ENCODE measurements at places on chromosomes 16 and 17. TPM values are rescaled to one million over a fixed set of nuclear protein-coding genes. Genes with fewer than 3 reads are reported as not detected.

Gene ADAT1
- 18.3 TPM for total RNA-seq

Gene KRTAP9-2
- total RNA-seq = not detected

DNA sequence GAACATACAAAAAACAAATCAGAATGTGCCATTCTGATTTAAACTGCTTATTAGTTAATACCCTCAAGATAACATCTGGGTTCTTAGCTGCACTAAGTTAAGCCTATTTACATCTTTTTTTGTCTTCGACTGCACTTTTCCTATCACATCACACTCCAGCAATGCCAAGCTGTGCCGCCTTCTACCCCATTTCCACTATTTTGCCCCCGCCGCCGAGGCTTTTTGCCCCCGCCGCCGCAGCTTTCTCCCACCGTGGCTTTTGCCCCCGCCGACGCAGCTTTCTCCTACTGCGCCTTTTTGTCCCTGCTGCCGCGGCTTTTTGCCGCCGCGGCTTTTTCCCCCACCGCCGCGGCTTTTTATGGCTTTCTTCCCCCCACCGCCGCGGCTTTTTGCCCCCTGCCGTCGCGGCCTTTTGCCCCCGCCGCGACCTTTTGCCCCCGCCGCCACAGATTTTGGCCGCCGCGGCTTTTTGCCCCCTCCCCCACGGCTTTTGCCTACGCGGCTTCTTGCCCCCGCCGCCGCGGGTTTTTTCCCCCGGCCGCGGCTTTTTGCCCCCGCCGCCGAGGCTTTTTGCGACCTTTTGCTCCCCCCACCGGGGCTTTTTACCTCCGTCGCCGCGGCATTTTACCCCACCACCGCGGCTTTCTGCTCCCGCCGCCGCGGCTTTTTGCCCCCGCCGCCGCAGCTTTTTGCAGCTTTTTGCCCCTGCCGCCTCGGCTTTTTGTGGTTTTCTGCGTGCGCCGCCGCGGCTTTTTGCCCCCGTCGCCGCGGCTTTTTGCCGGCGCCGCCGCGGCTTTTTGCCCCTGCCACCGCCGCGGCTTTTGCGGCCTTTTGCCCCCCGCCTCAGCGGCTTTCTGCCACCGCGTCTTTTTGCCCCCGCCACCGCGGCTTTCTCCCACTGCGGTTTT, 331.4 kb upstream of the WSB1 start:
- no peak overlapping the region for H3K27ac ChIP-seq
- H3K36me3 ChIP-seq = no peaks in the 10 kb centered on the region
- no peaks in the 10 kb centered on the region for H3K4me1 ChIP-seq

DNA sequence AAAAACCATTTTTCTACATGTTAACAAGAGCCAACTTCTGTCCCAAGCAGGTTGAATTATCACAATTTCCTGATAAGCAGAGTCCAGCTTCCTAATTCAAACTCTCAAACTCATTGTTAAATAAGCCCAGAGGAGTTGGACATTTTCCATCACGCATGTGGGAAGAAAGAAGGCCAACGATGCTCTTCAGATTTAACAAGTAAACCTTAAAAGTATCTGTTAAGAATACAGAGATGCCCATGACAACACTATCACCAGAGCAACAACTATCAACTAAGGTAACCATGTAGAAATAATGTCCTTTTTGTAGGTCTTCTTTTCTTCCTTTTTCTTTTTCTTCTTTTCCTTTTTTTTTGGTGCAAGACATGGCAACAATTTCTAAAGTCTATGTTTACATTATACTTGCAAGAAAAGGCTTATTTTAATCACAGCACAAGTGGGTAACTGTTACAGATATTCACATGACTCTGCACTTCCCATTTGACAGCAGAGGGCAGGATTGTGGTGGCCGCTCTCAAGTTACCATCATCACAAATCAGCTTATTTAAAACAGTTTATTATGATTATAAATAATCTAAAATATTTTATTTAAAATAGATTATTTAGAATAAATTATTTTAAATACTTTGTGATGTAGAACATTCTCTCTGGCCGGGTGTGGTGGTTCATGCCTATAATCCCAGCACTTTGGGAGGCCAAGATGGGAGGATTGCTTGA, 35.7 kb upstream of the DHRS7B start:
- H3K36me3 ChIP-seq = no peaks in the 10 kb centered on the region
- no peak for DNase-seq
- H3K4me3 ChIP-seq = no peak overlapping the region
- H3K27ac ChIP-seq = no peak overlapping the region
- no peaks in the 10 kb centered on the region for H3K4me1 ChIP-seq

Gene PARN
- total RNA-seq = 24.0 TPM

Gene FN3K
- total RNA-seq = 88.4 TPM

GRCh38 chr16:79752396-79752795, 151.9 kb upstream of the MAF start:
- no peak overlapping the region for H3K4me3 ChIP-seq
- peaks cover 9% of the 10 kb centered on the region for H3K4me1 ChIP-seq
- H3K27ac ChIP-seq = no peak overlapping the region
- DNase-seq = no peak
- H3K27me3 ChIP-seq = no peaks in the 10 kb centered on the region

DNA sequence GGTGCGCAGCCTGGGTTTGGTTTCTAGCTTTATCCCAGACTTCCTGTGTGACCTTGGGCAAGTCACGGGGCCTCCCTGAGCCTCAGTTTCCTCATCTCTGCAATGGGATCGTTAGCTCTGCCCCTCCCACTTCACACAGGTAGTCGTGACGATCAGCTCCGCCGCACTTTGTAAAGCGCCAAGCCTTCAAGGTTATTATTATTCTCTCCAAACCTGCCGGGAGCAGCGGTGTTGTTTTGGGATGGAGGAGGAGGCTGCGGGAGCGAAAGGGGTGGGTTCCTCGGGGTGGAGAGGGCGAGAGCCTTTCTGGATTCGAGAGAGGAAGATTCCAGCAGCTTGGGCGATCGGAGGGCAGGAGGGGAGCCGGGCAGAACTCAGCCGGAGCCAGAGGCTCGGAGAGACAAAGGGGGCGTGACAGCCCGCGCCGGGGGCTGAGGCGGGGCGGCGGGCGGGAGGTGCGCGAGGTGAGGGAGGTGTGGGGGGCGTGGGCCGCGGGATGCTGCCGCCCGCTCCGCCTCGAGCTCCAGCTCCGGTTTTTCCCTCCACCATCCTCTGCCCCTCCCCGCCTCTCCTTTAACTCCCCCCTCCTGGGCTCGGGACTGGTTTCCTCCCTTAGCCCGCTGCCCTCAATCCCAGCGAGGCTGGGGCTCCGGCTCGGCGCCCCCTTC, at the start of gene EFNB3:
Gene EFNB3, plus strand, starts transcription at position 602 of the 668 bp plus-strand sequence. CDS start 397 bp downstream, outside the sequence.
- H3K36me3 ChIP-seq = no peaks in the 10 kb centered on the region
- no peak within 1 kb of the TSS for H3K27ac ChIP-seq
- peaks cover 47% of the 10 kb centered on the region for H3K27me3 ChIP-seq
- H3K4me3 ChIP-seq = peak within 1 kb of the TSS; percentile 54
